Fibroblast of the aortic adventitia (primary cell): ENCODE measurements at places on chromosomes 11 and 22. TPM values are rescaled to one million over a fixed set of nuclear protein-coding genes. Genes with fewer than 3 reads are reported as not detected.

Gene HORMAD2
- not detected in 2 replicates for total RNA-seq

Gene LIN7C
- total RNA-seq: 33.2 and 75.3 TPM in 2 replicates

Gene MS4A7
- not detected in 2 replicates for total RNA-seq

Gene POLD3
- total RNA-seq: 12.8 and 26.8 TPM in 2 replicates

Gene WNT7B
- 0.18 TPM in 1 of 2 replicates, not detected in the other for total RNA-seq

Gene GP1BB
- 2.1 and 20.1 TPM in 2 replicates for total RNA-seq

Gene GSTT2
- 0.54 TPM in 1 of 2 replicates, not detected in the other for total RNA-seq

Gene CCDC88B
- total RNA-seq: 1.2 and 5.1 TPM in 2 replicates
